ENCODE measurements at places on chromosomes 3 and 15.

- no peak for DNase-seq
These were observed 30.9 kb upstream of the ZNF148 start for GRCh38 chr3:125406070-125406469.

- no peak for DNase-seq
These were observed 15.9 kb downstream of the EMC7 start for GRCh38 chr15:34085746-34086145.

- DNase-seq = no peak
These were observed 20.7 kb downstream of the TRANK1 start for GRCh38 chr3:36923981-36924743.

GRCh38 chr3:30435861-30436331 is 170.5 kb upstream of the TGFBR2 start:
- DNase-seq = no peak

DNA sequence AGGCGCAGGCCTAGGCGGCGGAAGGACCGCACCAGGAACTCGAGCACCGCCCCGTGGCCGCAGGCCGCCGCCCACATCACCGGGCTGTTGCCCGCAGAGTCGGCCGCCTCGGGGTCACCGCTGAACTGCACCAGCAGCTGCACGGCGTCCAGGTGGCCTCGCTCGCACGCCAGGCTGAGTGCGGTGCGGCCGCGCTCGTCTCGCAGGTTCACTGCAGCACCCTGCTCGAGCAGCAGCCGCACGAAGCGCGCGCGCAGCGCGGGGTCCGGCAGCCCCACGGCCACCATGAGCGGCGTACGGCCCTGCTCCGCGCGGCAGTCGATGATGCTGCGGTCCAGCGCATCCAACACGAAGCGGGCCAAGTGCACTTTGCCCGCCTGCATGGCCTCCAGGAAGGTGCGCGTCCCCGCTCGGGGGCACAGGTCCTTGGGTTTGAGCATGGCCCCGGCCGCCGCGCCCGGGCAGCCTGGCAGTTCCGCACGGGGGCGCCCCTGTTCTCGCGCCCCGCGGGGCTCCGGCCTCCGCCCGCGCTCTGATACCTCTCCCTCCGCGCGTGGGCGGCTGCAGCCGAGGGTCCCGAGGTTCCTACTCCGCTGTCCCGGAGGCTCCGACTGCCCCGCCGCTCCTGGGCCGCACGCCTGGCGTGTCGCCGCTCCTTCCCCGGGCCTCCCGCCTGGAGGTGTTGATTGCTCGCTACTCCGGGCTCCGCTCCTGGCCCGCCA is 556 bp downstream of the ANKRD63 start:
- no peak for DNase-seq

GRCh38 chr3:134374791-134375581 is 739 bp upstream of the AMOTL2 start:
- no peak for DNase-seq

- no peak for DNase-seq
These were observed 45.3 kb downstream of the CCDC33 start for GRCh38 chr15:74281147-74282133.

DNA sequence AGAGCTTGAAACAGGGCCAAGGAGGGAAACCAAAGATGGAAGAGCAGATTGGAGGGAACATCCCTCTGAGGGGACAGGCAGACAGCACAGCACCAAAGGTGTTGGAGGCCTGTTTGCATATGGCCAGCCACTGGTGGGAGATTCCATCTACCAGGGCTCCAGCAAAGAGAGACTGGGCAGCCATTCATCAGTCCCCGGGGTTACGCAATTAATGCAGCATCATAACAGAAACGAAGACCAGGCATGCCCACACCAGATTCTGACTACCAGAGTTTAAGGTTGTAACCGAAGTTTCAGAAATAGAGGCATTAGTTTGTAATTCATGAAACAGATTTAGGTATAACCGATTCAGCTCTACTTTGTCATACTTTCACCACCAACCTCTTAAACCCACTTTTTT is 58.1 kb downstream of the COL8A1 start:
- DNase-seq = no peak

DNA sequence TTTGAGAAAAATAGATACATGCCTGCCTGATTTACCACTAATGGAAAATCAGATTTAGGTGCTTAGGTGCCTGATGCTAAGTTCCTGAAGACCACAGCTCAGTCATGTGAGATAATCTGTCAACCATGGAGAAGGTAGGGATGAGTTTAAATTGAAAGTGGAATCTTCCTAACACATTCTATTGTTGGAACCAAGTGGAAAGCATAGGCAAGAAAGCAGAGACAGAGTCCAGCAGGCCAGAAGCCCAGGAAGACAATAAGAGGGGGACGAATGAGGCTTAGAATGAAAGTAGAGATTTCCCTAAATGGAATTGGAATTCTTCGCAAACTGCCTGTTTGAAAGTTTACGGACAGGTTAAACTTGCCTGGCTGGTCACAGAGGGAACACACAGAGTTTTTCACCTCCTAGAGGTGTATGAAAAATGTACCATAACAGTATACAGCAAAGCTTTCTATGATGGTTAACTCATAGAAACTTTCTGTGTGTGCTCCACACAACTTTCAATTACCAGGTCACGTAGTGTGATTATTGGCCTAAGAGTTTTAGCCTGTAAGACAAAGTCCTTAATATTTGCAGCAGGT is 453.8 kb upstream of the KCNMB2 start:
- no peak for DNase-seq

DNA sequence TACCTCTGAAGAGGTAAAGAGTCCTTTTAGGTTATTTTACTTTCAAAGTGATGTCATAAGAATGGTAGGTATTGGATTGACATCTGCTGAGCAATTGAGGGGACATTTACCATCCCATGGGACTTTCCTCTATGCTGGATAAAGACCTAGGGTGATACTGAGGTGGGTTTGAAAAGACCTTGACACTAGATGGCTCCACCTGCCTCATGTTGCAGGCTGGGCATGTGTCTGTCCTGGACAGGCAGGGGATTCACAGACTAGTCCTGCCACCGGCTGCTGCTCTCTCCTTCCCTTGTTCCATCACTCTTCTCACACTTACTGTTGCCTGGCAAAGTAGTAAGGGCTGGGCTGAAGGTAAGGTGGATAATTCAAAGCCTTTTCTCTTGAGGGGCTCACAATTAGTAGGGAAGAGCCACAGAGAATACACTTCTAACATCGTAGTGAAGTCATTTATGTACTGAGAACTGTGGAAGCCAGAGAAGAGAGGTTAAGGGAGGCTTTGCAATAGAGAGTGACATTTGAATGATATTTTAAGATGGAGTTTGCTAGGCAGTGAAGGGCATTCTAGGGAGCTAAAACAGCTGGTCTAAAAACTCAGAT is 27.7 kb downstream of the TRAK1 start:
- peak; percentile 60 for DNase-seq

DNA sequence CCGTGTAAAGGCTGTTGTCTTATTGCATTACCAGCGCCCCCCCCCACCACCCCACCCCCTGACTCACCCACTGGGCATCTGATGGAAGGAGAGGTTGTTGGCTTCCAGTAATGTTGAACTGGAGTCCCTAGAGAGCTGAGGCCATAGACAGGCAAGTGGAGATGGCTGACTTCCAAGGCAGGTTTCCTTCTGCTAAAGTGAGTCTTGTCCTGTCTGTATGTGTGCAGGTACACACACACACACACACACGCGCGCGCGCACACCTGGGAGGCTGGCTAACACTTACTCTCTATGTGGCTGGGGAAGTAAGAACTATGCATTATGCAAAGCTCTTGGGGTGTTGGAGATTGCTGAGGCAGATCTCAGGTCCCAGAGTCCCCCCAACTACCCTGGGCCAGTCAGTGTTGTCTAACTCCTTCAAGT is 1.6 kb upstream of the KY start:
- DNase-seq = no peak
